Stimulated activated CD4-positive, alpha-beta T cell treated with anti-CD3 and anti-CD28 coated beads, Interleukin-2, amount 100 ng/mL, for 24 hours (primary cell): ENCODE measurements at places on chromosomes 7 and 10.

- peak; percentile 74 for DNase-seq
Measured at GRCh38 chr10:71696628-71697326, 22.8 kb downstream of the C10orf105 start.

- DNase-seq: no peak
Measured at GRCh38 chr7:128739990-128740682, 977 bp downstream of the CALU start.

GRCh38 chr7:40498924-40499510 lies 364.2 kb downstream of the SUGCT start:
- no peak for DNase-seq

DNA sequence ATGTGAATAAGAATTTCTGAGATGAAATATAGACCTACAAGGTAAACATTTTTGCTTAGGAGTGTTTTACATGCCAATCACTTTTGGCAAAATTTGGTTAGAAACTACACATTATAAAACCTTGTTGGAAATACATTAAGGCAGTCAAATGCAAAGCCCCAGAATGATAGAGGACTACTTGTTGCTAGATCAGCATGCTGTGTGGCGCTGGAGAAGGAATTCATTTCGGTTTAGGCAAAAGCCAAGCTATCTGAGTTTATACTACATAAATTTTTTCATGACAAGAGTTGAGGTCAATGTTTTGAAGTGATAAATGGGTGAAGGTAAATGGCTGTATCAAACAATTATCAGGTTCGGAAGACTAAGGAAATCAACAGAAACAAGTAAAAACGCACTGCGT lies 2.3 kb downstream of the BMPER start:
- DNase-seq: no peak

- peak; percentile 44 for DNase-seq
Measured at GRCh38 chr7:71735961-71736556, 604.1 kb downstream of the GALNT17 start.

- no peak for DNase-seq
Measured at GRCh38 chr10:114635101-114635500, 23.0 kb downstream of the ABLIM1 start.

DNA sequence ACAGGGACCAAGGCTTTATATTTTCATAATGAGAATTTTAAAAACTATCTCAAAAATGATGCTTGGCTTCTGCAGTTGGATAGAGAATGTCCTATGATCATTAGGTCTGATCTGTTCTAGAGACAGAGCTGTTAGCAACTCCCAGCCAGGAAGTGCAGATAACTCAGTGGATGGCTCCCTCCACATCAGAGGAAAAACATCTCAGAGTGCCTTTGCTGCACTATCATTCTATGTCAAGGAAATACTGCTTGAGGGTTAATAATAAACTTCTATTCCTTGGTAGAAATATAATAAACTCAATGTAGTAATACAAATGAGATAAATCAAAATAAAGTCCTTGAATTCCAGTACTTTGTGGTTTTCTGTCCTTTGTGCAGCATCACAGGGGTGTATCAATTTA lies 78.0 kb upstream of the BET1 start:
- DNase-seq: no peak

DNA sequence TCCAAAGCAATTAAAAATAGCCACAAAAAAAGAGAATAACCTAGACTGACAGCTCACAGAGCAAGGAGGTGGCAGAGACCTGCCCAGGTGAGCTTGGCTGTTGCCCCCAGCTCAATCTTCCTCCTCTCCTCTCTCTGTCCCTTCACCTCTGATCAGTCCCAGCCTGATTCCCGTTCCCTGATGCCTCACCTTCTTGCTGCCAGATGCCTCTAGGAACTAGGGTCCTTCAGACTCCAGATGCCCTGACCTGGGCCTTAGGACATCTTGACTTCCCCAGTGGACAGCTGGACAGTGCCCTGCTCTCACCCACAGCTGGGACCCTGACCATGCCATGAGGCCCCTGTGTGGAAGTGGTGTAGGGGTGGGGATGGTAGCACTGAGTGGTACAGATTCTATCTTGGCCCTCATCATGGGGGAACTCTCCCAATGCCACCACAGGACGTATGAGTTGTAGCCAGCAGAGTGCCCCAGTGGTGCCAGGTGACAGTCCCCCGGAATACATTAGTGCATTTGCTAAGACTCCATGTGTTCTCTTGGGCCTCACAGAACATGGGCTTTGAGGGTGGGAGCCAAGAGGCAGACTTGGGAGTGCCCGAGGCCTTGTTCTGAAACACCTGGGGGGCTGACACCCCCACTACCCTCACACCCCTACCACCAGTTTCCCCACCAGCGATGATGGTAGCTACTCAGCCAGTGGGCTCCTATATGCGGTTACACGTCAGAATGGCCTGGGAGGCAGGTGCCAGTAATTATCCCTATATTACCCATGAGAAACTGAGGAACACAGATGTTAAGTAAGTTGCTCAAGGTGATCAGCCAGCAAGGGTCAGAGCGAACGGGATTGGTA lies 2.0 kb downstream of the DEPP1 start:
- no peak for DNase-seq

DNA sequence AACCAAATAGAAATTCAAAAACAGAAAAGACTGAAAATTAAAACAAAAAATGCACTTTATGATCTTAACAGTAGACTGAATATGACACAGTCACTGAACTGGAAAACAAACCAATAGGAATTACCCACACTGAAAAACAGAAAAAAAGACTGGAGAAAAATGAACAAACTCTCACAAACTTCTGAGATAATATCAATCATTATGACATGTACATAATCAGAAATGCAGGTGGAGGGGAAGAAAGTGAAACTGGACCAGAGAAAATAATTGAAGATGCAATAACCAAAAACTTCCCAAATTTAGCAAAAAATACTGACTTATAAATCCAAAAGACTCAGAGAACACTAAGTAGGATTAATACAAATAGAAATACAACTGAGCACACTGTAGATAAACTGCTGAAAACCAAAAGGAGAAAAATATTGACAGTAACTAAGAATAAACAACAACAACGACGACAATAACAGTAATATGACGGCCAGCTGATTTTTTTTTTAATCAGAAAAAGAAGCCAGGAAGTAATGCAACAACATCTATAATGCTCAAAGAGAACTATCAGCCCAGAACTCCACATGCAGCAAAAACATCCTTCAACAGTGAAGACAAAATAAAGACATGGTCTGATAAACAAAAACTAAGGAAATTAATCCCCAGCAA lies 108.1 kb downstream of the ZFAND4 start:
- DNase-seq: no peak

DNA sequence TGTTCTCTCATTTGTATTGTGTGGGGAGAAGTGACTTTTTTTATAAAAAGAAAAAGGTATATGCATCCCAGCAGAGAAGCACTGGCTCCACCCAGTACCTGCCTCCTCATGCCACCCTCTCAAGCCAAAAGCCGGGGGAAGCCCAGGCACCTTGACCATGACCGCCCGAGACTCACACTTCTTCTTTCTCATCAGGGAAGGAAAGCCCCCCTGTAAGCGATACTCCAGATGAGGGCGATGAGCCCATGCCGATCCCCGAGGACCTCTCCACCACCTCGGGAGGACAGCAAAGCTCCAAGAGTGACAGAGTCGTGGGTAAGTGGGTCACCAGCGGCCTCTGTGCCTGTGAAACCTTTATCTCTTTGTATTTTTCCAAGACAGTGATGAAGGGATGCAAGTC lies 22.9 kb downstream of the IKZF1 start:
- DNase-seq: no peak

DNA sequence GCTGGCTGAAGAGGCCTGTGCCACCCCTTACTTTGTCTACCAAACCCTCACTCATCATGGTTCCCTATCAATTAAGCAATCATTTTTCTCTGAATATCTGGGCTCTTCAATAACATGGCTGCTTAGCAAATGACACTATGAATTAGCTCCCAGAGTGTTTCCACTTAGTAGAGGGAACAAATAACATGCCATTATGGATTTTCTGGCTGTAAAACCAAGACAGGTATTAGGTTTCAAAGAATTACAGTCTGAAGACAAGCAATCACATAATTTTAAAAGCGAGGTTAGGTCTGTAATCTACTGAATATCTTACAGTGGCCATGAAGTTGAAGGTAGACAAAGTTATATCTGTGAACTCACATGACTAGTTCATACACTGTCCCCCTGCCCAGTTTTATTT lies 220.8 kb upstream of the PHYHIPL start:
- no peak for DNase-seq

- DNase-seq: no peak
Measured at GRCh38 chr7:15805891-15806290, 119.4 kb upstream of the MEOX2 start.

DNA sequence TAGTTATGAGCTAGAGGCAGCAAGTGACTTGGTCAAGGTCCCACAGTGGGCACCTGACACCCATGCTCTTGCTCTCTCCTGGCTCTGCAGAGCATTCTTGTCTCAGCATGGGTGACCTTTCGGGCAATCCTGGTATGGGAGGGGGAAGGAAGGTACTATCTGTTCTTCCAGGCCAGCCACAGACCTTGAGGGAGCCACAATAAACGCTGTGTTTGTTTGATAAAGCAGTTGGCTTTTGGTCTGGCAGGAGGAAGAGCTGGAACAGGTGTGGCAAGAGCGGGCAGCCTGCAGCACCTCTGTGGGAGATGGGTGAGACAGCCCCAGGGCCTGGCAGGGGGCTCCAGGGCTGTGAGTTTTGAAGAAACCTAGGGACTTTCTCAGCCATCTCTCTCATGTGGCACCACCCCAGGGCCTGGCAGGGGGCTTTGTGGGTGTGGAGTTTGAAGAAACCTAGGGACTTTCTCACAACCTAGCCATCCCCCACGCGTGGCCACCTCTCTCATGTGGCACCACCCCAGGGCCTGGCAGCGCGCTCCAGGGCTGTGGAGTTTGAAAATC lies 11.4 kb downstream of the CLDN3 start:
- DNase-seq: no peak

DNA sequence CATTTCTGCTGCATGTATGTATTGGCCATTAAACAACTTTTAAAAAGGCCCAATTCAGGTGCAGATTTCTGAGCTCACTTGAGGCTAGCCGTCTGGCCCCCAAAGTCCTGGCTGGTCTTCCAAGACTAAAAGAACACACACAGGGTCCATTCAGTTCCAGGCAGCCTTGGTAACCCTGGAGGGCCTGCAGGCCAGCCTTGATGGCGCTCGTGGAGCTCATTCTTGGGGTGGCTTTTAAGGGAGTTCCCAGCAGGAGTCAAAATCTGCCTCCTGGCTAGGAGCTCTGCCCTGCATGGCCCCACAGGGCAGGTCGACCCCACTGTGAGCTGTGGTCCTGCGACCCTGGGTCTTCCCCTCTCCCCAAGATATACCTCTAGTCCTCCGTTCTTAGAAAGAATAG lies 28.8 kb downstream of the ANXA11 start:
- DNase-seq: no peak

- no peak for DNase-seq
Measured at GRCh38 chr7:2030475-2031450, 202.0 kb downstream of the MAD1L1 start.

DNA sequence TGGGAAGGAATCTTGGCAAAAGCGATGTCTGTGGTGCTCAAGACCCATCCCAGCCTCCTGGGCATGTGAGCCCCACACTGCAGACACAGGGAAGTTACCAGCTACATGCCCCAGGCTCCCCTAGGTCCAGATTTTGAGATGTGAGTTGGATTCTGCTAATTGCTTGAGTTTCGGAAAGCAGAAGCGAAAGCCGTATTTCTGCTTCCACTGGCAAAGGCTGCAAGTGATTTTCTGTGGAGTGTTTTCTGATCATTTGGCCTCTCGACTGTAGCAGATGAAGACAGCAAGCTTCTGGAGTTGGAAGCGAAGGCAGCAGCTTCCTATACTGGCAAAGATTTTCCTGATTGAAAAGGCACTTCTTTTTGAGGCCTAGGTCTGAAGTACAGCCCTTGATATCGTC lies 29.6 kb downstream of the ANKRD16 start:
- DNase-seq: no peak

DNA sequence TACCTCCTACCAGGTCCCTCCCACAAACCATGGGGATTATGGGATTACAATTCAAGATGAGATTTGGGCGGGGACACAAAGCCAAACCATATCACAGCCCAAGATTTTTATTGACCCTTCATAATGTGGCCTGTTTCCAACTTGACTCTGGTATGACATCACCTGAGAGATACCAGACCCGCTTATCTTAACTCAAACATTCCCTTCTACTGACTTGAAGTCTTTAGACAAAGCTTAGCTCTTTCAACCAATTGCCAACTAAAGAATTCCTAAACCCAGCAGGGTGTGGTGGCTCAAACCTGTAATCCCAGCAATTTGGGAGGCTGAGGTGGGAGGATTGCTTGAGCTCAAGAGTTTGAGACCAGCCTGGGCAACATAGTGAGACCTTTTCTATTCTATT lies 67.9 kb downstream of the CLRN3 start:
- no peak for DNase-seq

- DNase-seq: no peak
Measured at GRCh38 chr10:112898540-112899390, 51.3 kb upstream of the TCF7L2 start.

DNA sequence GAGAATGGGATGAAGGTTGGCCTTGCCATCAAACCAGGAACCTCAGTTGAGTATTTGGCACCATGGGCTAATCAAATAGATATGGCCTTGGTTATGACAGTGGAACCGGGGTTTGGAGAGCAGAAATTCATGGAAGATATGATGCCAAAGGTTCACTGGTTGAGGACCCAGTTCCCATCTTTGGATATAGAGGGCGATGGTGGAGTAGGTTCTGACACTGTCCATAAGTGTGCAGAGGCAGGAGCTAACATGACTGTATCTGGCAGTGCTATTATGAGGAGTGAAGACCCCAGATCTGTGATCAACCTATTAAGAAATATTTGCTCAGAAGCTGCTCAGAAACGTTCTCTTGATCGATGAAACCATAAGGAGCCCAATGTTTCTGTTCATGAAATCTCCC lies 637 bp downstream of the RPEL1 start:
- DNase-seq: no peak

DNA sequence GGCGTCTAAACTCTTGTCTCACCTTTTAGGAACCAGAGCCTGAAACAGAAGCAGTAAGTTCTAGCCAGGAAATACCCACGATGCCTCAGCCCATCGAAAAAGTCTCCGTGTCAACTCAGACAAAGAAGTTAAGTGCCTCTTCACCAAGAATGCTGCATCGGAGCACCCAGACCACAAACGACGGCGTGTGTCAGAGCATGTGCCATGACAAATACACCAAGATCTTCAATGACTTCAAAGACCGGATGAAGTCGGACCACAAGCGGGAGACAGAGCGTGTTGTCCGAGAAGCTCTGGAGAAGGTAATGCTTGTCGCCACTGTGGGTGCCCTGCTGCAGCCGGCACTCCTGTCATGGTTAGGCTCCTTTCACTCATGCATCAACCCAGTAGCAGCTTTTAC lies 113.1 kb downstream of the ZMYND11 start:
- no peak for DNase-seq

- no peak for DNase-seq
Measured at GRCh38 chr7:91852263-91852741, 28.2 kb downstream of the MTERF1 start.

DNA sequence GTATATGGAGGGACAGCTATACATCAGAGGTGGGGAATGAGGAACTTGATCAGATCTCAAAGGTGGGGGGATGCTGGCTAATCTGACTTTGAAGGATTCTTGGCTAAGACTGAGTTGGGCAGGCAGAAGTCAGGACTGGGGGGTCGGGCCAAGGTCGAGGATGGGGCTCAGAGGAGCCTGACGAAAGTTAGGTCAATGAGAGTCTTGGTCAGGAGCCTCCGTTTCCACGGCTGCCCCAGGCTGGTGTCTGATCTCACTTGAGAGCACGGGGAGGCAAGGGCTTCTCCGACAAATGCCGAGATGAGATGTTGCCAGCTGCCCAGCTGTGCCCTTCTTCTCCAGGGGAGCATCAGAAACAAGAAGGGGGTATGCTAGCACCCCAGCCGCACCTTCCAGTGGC lies 5.7 kb downstream of the SLC29A3 start:
- DNase-seq: no peak

GRCh38 chr7:16299853-16300252 lies 121.5 kb downstream of the CRPPA start:
- DNase-seq: no peak
